ENCODE measurements at places on chromosomes 6 and 20. TPM values are rescaled to one million over a fixed set of nuclear protein-coding genes. Genes with fewer than 3 reads are reported as not detected.
A peak's percentile ranks its signal among the peaks of the same experiment; 100 is the strongest.

DNA sequence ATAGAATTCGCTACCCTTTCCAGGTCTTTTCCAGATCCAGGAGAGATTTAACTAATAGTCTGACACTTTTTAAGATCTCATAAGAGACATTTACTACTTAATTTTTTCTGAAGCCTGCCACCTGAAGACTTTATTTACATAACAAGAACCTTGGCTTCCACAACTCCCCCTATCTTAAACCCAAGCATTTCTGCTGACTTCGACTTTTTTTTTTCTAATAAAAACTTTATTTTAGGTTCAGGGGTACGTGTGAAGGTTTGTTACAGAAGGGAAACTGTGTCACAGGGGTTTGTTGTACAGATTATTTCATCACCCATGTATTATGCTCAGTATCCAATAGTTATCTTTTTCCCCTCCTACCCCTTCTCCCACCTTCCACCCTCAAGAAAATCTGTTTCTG, 64.9 kb upstream of the OR14J1 start:
- H3K36me3 ChIP-seq: no peaks in the 10 kb centered on the region
- no peaks in the 10 kb centered on the region for H3K27me3 ChIP-seq
- no peak for DNase-seq
- H3K27ac ChIP-seq: no peak overlapping the region

DNA sequence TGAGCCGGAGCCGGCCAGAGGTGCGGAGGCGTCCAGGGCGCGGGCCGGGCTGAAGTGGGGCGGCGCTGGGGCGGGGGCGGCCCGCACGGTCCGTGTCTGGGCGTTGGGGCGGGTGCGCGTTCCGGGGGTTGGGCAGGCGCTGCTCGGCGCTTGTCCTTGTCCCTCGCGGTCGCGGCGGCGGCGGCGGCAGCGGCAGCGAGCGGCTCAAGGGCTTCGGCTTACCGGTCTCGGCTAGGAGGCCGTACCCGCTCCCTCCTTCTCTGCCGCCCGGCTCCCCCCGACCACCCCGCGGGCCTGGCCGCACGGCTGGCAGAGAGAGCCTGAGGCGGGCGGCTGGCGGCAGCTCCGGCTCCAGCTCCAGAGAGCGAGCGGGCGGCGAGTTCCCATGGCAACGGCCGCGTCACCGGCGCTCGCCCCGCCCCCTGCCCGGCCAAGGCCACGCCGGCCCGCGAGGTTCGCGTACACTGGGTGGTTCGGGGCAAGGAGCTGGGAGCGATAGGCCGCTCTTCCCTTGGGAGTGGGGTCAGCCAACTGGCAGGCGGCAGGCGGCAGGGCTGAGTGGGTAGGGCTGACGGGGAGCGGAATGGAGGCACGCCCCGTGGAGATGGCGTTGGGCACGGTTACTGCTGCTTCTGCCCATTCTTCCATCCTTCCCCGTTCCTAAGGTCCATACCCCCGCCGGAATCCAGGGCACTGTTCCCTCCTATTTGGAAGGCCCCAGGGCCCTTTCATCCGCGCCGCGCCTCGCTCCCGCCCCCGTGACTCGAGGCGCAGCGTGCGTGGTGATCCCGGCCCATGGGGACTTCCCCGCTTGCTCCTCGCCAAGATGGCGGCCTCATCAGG, at the start of gene LRRC73:
TSS of gene LRRC73 (minus strand) at position 363 of the 843 bp plus-strand sequence. CDS start 561 bp downstream, outside the sequence.
- no peaks in the 10 kb centered on the region for H3K27me3 ChIP-seq
- H3K36me3 ChIP-seq: peaks cover 20% of the 10 kb centered on the region
- H3K27ac ChIP-seq: peak within 1 kb of the TSS; percentile 65
- peak within 1 kb of the TSS; percentile 64 for H3K4me3 ChIP-seq
- peaks cover 36% of the 10 kb centered on the region for H3K4me1 ChIP-seq
- peak; percentile 91 for DNase-seq

Gene SLC22A2
- not detected for total RNA-seq

Gene MACROD2
- total RNA-seq: 8.3 TPM

- H3K27me3 ChIP-seq: no peaks in the 10 kb centered on the region
- H3K4me3 ChIP-seq: no peak overlapping the region
- no peak for DNase-seq
- peak overlapping the region; percentile 29 for H3K27ac ChIP-seq
Observed at GRCh38 chr6:152378169-152378568, 259.0 kb downstream of the SYNE1 start.

DNA sequence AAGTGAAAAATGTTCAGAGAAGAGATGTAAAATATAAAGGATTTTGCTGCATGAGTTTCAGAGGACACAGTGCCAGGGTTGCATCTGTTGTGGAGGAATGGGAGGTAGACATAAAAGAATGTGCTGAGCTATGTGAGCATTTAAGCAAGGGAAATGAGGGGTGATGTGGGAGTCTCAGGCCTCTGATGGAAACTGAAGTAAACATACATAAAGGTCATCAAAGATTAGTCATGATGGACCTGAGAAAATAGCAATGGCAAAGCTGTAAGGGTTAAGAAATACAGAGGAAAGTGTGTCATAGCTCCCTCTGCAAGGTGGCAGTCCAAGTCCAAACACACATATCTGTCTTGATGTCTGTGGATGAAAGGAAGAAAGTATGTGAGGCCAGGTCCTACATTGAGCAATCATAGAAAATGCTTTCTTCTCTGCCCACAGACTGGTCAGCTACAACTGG, 306.6 kb upstream of the ECI2 start:
- no peaks in the 10 kb centered on the region for H3K27me3 ChIP-seq
- no peak overlapping the region for H3K4me3 ChIP-seq
- H3K27ac ChIP-seq: no peak overlapping the region
- no peaks in the 10 kb centered on the region for H3K4me1 ChIP-seq
- no peaks in the 10 kb centered on the region for H3K36me3 ChIP-seq
- no peak for DNase-seq

Gene ZBTB22
- total RNA-seq: 12.7 TPM

DNA sequence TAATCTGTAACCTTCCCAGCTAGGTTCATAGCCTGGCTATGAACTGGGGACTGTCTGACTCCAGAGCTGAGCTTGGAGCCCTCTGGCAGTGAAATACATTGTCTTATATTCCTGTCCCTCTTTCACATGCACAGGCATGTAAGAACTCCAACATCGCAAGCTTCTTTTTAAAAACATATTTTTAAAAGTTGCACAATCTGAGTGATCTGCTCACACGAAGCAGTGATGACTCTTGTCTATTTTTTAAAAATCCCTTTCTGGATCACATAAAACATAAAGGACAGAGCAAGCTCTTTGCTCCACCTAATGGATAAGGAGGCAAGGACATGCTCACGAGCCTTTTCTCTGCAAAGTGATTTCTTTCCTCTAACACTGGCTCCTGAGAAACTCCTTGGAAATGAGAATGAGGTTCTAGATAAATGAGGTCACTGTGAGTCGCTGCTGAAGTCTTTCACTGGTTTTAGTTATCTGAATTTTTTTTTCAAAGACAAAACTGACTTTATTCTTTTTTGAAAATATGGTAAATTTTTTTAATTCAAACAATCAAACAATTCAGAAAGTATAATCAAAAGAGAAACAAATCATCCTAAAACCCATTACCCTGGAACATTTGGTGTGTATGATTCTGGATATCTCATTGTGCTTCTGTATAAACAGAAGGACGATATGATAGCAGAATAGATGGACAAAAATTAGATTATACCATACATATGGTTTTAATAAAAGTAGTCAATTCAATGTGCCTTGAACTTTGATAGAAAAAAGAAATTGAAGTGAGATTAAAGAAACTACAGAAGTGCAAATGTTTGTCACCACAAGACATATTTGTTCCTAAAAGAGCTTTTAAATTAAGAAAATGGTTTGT, 30.8 kb downstream of the IL20RA start:
- H3K27me3 ChIP-seq: peaks cover 4% of the 10 kb centered on the region
- DNase-seq: no peak
- H3K4me3 ChIP-seq: no peak overlapping the region
- no peak overlapping the region for H3K27ac ChIP-seq
- peaks cover 14% of the 10 kb centered on the region for H3K4me1 ChIP-seq

- no peak overlapping the region for H3K27ac ChIP-seq
- H3K36me3 ChIP-seq: no peaks in the 10 kb centered on the region
- DNase-seq: no peak
- H3K4me3 ChIP-seq: no peak overlapping the region
- no peaks in the 10 kb centered on the region for H3K27me3 ChIP-seq
Observed at GRCh38 chr6:132275066-132275970, 126.0 kb downstream of the MOXD1 start.
